ENCODE measurements at places on chromosomes 6 and 20.

- DNase-seq, result no peak
Observed at GRCh38 chr20:25081730-25082497, at the start of gene VSX1. VSX1 (minus strand) TSS chr20:25082141; CDS start chr20:25082096, 45 bp downstream.

DNA sequence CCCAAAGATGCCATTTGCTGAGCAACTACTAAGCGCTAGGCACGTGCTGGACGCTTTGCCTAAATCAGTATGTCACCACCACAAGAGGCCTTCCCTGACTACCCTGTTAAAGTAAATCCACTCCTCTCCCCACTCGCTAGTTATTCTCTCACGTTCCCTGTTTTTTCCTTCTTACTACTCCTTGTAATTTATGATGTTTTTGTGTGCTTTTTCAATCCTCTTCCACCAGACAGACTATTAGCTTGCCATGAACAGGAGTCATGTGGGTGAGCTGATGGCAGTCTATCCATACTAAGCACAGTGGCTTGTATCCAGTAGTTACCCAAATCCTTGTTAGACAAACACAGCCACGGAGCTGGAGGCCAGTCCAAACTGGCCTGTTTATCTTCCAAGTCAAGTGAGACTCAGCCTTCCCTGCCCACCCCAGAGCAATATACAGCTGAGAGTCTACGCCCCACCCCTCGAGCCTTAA is 41.2 kb downstream of the C6orf132 start:
- no peak for DNase-seq

DNA sequence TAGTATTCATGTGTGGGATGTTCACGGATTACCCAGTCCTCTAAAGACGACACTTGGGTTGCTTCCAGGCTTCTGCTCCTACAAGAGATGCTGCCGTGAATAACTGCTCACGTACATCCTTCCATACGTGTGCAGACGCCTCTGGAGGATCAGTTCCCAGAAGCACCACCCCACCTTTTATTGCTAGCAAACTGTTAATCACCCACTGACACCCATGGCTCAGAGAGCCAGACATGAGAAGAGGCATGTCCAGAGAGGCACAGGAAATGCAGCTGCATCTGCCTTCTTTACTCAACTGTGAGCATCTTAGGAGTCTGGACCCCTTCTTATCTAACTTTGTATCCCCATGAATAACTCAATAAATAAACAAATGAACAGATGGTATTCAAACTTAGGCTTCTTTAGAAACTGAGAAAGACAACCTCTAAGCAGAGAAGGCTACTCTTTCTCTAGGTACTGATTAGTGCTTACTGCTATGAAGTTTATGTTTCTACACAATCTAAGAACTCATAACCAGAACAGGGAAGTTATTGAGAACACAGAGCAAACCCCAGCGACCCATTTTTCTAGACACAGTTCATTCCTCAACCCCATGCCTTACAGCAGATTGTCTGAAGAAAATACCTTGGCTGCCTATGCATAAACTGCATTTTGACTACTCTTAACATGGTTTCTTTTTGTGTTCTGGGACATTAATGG is 228.7 kb upstream of the RREB1 start:
- DNase-seq, result no peak

DNA sequence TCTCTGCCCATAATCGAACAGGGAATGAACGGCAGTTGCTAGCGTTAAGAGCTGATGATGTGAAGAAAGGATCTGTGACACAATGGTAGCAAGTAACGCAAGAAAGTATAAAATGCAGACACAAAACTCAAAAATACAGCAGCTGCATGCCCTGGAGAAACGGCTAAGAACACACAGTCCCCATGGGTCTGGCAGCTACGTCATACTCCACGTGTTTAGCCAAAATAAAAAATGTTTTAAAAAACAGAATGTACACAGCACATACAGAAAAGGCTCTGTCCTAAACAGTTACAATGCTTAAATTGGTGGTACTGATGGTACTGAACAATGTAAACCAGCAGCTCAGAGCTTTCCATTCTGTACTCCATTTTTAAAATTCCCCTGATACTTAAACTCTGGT is 34.4 kb downstream of the HUS1B start:
- DNase-seq, result no peak

- DNase-seq, result no peak
Observed at GRCh38 chr6:13641315-13641714, 26.2 kb downstream of the NOL7 start.

- no peak for DNase-seq
Observed at GRCh38 chr20:38608188-38608587, 6.6 kb downstream of the ARHGAP40 start.

- no peak for DNase-seq
Observed at GRCh38 chr20:19098806-19099578, 113.5 kb upstream of the SLC24A3 start.

DNA sequence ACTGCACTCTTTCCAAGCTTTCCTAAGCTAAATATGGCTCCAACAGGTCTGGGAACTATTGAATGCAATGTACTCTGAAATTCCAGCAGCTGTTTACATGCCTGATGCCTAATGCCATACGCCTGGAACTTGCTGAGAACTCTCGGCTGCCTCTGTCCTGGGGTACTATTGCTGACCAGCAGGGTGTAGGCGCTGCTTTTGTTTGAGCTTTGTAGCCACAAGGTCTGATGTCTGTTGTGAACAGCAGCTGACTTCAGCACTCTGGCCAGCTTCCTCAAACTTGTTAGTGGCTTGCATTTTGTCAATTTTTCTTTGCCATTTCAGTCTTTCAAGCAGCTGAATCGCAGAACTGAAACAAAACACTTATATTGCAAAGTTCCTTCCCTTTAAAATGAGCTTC is 26.7 kb downstream of the SAYSD1 start:
- DNase-seq, result peak; percentile 6

DNA sequence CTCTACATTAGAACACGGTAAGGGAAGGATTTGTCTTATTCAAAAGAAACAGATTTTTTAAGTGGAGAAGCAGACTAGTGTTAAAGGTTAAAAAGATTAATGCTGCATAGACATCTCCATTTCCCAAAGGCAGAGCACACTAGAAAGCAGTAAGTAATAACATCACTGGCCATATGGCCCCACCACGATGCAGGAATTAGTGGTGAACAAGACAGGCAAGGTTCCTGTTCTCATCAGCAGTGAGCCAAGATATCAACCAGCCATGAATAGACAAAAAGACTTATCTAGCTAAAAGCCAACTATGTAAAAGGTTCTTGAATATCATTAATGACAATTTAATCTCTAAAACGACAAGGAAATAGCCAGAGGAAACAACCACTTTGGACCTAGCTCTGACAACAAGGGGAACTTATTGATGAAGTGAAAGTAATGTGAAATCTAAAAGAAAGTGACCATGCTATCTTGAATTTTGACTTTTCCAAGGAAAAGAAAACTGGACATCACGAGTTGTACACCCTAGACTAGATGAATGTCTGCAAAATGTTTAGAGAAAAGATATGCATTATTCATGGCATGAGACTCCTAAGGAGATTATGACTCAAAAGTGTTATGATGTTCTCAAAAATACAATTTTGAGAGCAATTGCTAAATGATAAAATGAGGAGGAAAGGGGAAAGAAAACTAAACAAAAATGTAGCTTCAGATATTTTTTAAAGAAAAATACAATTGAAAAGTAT is 157.9 kb upstream of the STXBP5 start:
- DNase-seq, result no peak

- DNase-seq, result no peak
Observed at GRCh38 chr6:151240791-151241642, 1.2 kb downstream of the AKAP12 start.

DNA sequence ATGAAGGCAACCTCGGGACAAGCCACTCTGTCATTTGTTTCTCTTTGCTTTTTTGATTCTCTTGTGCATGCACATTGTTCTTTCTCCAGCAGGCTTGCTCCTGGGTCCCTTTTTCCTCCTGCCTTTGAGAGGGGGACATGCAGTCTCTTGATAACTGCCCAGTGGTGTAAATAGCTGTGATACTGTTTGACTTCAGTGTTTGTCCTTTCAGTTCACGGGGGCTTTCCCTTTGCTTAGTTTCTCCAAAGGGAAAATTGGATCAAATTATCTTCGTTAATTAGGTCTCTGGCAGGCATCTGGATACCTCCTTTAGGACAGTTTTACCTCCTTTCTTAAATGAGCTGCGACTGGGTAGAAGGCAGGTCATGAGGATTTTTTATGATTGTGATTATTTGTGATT is 41.5 kb downstream of the RALGAPB start:
- DNase-seq, result no peak

- no peak for DNase-seq
Observed at GRCh38 chr20:13149371-13150105, 71.5 kb upstream of the ISM1 start.

DNA sequence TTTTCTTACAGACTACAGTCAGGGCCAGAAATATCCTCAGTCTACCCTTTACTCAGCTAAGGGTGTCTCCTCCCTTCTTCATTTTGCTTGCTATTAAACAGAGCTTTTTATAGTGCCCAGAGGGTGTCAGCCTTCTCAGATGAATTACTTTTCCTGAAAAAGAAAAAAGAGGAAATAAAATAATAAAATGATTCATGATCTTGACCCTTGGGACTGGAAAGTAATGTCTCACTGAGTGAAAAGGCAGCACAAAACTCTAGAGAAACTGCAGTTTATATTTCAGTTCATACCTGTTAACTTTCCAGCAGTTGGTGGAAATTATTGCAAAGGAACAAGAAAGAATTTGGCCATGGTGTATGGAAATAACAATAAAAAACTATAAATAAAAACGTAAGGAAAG is 170.6 kb downstream of the IBTK start:
- no peak for DNase-seq

- no peak for DNase-seq
Observed at GRCh38 chr20:33450867-33451266, 7.3 kb upstream of the SNTA1 start.

- DNase-seq, result no peak
Observed at GRCh38 chr6:112331306-112331705, 15.8 kb upstream of the RFPL4B start.

- no peak for DNase-seq
Observed at GRCh38 chr6:35780719-35781118, at the start of gene CLPSL1. CLPSL1 (plus strand) TSS chr6:35781019; CDS start chr6:35781111, 92 bp downstream.

DNA sequence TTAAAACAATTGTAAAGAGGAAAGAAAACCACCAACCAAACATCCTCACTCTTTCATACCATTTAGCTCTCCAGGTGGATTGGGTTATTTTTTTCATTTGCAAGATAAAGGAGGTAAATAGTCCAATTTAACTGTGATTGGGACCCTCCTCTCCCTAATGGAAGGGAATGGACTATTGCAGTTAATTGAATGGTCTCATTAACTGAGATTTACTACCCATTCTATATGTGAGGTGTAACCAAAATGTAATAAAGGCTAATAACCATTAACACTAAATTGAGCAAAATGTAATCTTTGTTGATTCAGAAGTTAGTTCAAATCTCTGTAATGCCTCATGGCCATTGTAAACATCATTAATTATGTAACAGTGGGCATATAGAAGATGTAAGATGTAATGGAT is 105.0 kb downstream of the KLHL32 start:
- DNase-seq, result no peak

DNA sequence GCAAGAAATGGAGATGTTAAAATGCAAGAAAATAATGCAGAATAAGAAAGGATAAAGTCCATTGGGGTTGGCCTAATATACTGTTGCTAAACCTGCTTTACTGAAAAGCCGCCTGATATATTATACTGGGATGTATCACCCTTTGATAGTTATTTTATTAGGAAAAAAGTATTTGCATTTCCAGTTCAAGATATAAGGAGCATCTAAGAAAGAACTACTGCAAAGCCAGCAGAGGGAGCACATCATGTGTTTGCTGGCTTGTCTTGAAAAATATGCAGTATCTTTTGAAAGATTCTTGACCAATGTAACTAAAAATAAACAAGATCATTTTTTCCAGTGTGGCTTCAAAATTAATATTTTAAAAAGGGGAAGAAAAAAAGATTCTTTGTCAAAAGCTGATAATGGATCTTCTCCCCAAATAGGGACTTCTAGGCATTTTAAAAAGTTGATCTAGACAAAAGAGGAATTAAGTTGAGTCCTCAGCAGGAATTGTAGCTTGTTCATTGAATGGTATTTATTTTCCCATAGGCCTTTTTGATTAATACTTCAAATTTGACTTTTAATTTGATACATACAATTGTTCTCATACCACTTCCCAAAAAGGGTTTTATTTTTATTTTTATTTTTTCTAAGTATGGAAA is 214.9 kb downstream of the ZFAND3 start:
- DNase-seq, result no peak

DNA sequence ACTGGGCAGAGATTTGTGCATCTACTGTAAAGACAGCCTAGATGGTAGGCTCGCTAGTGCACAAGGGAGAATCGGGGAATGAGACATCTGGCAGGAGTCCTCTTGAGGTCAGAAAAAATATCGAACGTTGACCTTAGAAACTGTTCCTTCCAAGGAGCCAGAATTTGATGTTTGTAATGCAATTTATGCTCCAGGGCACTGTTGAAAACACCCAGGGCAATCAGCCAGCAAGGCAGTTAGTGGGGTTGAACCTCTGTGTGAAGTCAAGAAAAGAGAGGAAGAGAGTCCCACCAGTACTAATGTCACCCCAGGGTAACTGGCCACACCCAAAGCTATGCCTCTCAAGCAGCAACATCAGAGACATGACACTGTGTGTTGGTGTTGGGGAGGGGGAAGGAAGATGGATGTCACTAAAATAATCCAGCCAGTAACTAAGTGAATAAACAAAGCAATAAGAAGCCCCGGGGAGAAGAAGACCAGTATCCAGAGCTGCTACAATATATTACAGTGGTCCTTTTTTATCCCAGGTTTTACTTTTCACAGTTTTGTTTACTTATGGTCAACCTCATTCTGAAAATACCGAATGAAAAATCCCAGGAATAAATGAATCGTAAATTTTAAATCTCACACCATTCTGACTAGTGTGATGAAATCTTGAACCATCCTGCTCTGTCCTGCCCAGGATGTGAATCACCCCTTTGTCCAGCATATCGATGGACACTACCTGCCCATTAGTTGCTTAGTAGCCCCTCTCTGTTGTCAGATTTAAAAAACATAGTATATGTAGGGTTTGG is 32.9 kb upstream of the PDE10A start:
- no peak for DNase-seq

DNA sequence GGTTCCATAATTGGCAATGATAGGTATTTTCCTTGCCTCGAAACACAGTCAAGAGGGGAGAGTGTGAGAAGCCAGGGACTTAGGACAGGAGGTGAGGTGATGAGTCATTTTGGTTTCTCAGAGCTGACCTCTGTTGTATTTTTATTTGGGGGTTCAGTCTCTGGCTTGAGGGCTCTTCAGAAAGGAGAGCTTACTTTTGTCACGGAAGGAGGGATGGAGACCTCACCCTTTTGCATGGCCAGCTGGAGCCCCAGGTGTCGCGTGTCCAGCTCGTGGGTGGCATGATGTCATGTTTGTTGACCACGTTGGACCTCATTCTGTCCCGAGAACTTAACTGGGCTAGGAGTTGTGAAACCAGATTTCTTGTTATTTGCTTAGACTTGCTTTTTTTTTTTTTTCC is 293.9 kb downstream of the QKI start:
- DNase-seq, result no peak

GRCh38 chr20:46220455-46221207 is 87.7 kb downstream of the CDH22 start:
- DNase-seq, result no peak

- DNase-seq, result no peak
Observed at GRCh38 chr6:39572661-39573340, 152.4 kb downstream of the KIF6 start.

GRCh38 chr6:19804205-19805128 is 32.7 kb upstream of the ID4 start:
- peak; percentile 10 for DNase-seq

Measured in CD4-positive, alpha-beta T cell treated with Interleukin-6 for 4 hours (primary cell).